Panc1 (cell line): ENCODE measurements at places on chromosomes 12 and 14. TPM values are rescaled to one million over a fixed set of nuclear protein-coding genes. Genes with fewer than 3 reads are reported as not detected.

- H3K27me3 ChIP-seq: peaks cover 9% of the 10 kb centered on the region
- no peak overlapping the region for H3K4me3 ChIP-seq
Observed at GRCh38 chr12:76881142-76881541, 2.3 kb upstream of the CSRP2 start.

DNA sequence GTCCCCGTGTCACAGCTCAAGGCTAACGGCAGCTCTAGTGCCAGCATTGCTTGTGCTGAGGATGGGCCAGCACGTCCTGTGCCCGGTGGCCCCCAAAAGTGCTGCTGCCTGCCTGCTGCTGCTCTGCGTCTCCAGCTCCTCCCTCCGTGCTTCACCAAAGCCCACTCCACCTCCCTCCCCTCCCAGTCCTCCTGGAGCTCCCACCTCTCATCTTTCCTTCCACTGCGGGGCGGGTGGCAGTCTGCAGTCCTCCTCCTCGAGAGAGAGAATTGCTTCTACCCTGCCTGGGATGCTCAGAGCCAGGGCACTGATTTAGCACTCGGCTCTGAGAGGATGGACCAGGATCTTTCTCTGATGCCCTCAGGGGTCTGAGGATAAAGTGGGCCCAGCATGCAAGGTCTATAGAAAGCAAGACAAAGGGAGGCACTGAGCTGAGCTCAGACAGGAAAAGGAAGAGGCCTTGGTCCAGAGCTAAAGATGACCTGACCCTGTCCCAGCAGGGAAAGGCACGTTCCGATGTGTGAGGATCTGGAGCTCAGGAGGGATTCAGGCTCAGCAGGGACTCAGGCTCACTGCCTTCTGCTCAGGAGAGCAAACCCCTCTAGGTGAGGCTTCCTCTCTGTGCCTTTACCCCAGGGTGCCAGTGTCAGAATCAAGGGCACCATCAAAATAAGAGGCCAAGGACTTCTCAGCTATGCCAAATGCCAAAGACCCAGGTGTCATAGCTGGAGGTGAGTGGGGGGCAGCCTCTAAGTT lies 113.1 kb upstream of the FKBP4 start:
- no peaks in the 10 kb centered on the region for H3K4me1 ChIP-seq
- H3K4me3 ChIP-seq: no peak overlapping the region
- no peak overlapping the region for H3K27ac ChIP-seq
- H3K36me3 ChIP-seq: no peaks in the 10 kb centered on the region
- DNase-seq: no peak
- no peaks in the 10 kb centered on the region for H3K27me3 ChIP-seq

The RASAL1 gene
- total RNA-seq: 0.28 TPM

- H3K4me3 ChIP-seq: peak within 1 kb of the TSS; percentile 86
- H3K27ac ChIP-seq: peak within 1 kb of the TSS; percentile 81
- no peaks in the 10 kb centered on the region for H3K27me3 ChIP-seq
Observed at GRCh38 chr12:99984271-99985128, at the start of gene ANKS1B. TSS of gene ANKS1B (minus strand) at chr12:99984936. CDS start at chr12:99984237, 699 bp downstream.

DNA sequence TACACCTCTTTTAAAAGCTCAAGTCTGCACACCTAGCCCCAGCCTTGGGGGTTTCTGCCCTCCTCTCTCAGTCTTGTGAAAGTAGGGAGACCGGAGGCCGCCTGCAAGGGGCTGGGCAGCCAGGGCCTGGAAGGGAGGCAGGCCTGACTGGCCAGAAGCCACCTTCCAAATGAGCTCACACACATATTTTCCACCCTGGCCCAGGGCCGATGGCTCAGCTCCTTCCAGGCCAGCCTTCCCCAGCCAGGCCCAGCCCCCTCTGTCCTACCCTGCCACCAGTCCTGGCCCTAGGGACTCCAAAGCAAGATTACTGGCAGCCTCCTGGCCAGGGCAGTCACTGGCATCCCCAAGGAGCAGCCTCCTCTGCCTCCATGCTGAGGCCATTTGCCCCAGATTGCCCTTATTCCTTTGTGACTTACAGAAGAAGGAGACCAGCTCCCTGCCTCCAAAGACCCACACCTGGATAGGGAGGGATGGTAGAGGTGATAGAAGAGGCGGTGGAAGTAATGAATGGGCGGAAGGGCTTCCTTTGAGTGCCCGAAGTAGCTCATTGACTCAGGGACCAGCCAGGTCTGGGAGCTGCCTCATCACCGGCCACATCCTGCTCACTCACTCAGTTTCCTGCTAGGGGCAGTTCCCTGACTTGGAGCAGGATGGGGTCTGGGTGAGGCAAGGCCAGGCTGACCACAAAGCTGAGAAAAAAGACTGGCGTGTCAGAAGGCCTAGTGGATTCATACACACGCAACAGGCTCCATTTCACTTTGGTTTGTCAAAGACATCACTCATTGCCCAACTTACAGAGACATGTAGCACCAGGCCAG lies 14.8 kb downstream of the MMP14 start:
- DNase-seq: no peak
- no peaks in the 10 kb centered on the region for H3K4me1 ChIP-seq
- H3K27ac ChIP-seq: no peak overlapping the region
- H3K27me3 ChIP-seq: no peaks in the 10 kb centered on the region

GRCh38 chr14:25518364-25518763 lies 468.4 kb upstream of the STXBP6 start:
- no peaks in the 10 kb centered on the region for H3K36me3 ChIP-seq
- no peak overlapping the region for H3K4me3 ChIP-seq
- no peaks in the 10 kb centered on the region for H3K4me1 ChIP-seq
- H3K27ac ChIP-seq: no peak overlapping the region

GRCh38 chr14:71751264-71751663 lies 181.0 kb upstream of the RGS6 start:
- no peak for DNase-seq
- no peaks in the 10 kb centered on the region for H3K4me1 ChIP-seq
- no peaks in the 10 kb centered on the region for H3K36me3 ChIP-seq
- H3K4me3 ChIP-seq: no peak overlapping the region

The ARHGEF25 gene
- 10.5 TPM for total RNA-seq

The OAS2 gene
- 2.7 TPM for total RNA-seq

DNA sequence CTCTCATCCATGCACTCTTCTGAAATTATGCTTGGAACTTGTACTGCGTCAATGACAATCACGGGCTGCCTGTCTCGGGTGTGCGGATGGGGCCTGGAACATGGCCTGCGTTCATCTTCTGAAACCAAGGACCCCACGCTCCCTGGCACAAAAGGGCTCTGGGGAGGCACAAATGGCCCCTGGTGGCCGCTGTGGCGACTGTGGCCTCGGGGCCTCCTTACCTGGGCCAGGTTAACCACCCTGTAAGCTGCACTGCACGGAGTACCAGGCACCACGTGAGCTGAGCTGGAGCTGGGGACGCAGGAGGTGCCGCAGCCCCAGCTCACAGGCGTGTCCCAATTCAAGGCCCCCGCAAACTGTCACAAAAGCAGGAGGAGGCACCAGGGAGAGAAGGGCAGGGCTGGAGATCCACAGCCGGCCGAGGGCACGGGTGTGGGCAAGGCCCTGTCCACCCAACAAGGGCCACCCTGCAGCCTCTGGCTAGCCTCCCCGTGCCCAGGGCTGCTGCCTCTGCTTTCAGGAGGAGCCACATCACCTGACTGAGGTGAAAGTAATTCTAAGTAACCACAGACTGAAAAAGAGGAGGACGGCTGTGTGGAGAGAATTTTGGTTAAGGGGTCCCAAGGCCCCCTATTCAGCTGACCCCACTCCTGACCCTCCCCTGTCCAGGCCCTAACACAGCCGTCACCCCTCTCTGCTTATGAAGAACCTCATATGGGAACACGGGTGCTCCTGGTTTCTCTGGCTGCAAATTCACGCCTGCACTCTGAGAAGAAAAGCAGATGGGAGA lies 61.1 kb upstream of the GALNT9 start:
- H3K4me3 ChIP-seq: no peak overlapping the region
- H3K4me1 ChIP-seq: no peaks in the 10 kb centered on the region
- DNase-seq: no peak

The CDC42BPB gene
- 84.4 TPM for total RNA-seq

The MGAT4C gene
- not detected for total RNA-seq
